ENCODE measurements at places on chromosomes 4 and X. TPM values are rescaled to one million over a fixed set of nuclear protein-coding genes. Genes with fewer than 3 reads are reported as not detected.

Gene USP17L22
- total RNA-seq: not detected

Gene CCDC110
- under 0.01 TPM for total RNA-seq

Gene OTUD6A
- total RNA-seq: not detected

Gene GNRHR
- 0.13 TPM for total RNA-seq

Gene ANXA10
- total RNA-seq: 0.79 TPM

Gene ADAMTS3
- total RNA-seq: 0.13 TPM

Gene VEGFC
- 8.7 TPM for total RNA-seq

Gene CXorf65
- total RNA-seq: not detected

Gene PHEX
- total RNA-seq: 16.6 TPM

Gene IL3RA
- not detected for total RNA-seq

Gene BBS7
- total RNA-seq: 13.4 TPM

Gene CLNK
- total RNA-seq: not detected

Gene RTL3
- total RNA-seq: not detected

GRCh38 chr4:126834854-126835253, 797.9 kb upstream of the INTU start:
- DNase-seq: no peak

DNA sequence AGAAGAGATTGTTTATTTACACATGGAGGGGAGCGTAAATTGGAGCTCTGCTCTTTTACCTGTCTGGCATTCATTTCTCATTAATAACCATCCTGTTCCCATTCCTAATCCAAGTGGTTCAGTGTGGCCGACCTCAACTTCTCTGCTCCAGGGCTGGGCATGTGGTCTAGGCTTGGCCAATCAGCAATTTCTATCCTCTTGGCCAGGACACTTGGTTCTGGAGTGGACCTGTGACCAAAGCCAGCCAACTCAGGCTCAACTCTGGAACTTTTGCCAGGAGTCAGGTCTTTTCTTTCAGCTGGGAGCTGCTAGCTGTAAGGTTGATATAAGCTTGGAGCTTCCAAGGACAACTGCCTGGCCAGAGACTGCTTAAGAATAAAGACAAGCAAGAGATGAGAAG, 15.6 kb upstream of the RASL11B start:
- no peak for DNase-seq

GRCh38 chr4:66034262-66034661, 364.0 kb upstream of the EPHA5 start:
- no peak for DNase-seq

- DNase-seq: peak; percentile 99
Observed at GRCh38 chr4:86977621-86978184, 42.9 kb downstream of the AFF1 start.

- peak; percentile 39 for DNase-seq
Observed at GRCh38 chr4:26839534-26839951, 21.1 kb upstream of the STIM2 start.

DNA sequence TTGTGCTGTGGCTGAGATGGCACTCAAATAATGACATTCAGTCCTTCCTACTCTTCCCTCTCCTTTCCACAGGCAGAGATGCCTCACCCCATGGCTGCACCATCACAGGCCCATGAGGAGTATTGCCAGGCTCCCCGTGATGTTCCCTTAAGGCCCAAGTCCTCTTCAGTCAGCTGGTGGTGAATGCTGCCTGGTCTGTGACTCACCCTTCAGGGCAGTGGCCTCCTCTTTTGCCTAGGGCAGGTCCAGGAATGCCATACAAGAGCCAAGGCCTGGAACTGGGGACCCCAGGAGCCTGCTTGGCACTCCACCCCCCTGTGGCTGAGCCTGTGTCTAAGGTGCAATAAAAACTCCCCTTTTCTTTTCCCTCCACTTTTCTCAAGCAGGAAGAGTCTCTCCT, 144.2 kb upstream of the GEMIN8 start:
- no peak for DNase-seq

DNA sequence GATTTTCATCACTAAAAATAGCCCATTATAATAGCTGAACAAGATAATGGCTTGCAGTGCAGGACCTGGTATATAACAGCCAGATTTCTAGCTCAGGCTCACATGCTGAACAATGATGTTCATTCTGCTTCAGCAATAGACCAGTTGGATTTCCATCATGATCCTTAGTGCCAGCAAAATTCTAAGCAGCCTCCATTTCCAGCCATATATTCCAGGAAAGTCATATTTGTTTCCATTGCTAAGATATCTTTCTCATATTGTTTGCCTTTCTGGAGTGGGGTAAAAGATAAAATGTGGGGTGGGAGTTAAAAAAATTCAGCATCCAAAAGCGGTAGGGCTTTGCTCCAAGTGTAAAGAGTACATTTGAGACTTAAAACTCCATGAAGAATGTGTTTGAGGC, 2344.1 kb downstream of the PCDH7 start:
- DNase-seq: no peak

GRCh38 chr4:108783665-108784463, 21.0 kb upstream of the ETNPPL start:
- DNase-seq: peak; percentile 10

DNA sequence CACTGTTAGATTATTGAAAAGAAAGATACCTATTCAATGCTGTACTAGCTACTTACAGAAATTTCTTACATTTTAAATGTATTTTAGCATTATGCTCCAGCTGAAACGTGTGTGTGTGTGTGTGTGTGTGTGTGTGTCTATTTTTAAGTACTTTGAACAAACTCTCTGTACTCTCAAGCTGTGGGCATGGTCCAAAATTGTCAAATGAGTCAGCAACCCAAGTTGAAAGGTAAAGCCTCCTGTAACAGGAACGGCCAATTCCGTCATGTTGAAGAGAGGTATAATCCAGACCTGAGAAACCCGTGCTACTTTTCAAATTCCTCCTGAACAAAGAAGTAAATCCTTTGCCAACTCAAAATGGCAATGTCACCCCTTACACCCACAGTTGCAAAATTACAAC, 20.5 kb downstream of the MAOB start:
- DNase-seq: peak; percentile 63

DNA sequence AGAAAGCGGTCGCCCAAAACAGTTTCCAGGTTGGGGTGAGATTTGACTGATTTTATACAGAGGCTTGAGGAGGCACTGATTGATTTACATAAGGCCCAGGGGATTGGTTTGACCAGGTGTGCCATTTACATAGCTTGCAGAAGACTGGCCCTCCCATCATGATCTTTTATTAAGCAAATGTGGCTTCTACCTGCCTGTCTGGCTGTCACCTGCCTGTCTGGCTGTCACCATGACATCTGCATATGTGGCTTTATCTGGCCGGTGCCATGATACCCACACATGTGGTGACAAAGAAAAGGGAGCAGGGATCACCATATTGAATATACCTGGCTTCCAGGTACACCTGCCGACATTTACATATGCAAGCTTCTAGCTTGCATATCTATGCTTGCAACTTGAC, 17.0 kb upstream of the CDS1 start:
- no peak for DNase-seq

DNA sequence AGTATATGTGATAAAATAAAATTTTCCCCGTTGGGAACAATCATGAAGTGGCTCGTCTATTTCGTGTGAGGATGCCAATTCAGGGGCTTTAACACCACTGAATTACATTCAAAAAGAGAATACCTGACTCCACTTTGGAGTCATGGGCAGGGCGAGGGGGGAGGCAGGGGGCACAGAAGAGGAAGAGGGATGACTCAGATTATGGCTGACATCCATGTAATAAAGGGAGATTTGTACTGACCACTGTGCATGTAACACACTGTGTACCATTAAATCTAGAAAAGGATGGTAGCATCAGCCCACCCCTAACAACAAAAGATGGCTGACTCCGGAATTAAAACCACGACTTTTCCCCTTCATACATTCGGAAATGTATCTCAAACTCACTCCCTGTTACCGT, 1.3 kb downstream of the SLC9A7 start:
- peak; percentile 8 for DNase-seq

- DNase-seq: no peak
Observed at GRCh38 chr4:133189147-133189517, 40.0 kb downstream of the PCDH10 start.

- DNase-seq: no peak
Observed at GRCh38 chr4:28256295-28256694, 1395.7 kb downstream of the STIM2 start.

DNA sequence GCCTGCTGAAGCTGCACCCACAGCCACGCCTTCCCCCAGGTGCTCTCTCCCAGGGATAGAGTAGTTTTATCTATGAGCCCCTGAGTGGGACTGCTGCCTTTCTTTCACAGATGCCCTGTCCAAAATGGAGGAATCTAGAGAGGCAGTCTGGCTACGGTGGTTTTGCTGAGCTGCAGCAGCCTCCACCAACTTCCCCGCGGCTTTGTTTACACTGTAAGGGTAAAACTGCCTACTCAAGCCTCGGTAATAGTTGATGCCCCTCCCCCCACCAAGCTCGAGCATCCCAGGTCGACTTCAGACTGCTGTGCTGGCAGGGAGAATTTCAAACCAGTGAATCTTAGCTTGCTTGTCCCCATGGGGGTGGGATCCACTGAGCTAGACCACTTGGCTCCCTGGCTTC, 84.5 kb downstream of the PRKG2 start:
- DNase-seq: no peak

GRCh38 chr4:129059028-129059427, 34.3 kb downstream of the SCLT1 start:
- no peak for DNase-seq

DNA sequence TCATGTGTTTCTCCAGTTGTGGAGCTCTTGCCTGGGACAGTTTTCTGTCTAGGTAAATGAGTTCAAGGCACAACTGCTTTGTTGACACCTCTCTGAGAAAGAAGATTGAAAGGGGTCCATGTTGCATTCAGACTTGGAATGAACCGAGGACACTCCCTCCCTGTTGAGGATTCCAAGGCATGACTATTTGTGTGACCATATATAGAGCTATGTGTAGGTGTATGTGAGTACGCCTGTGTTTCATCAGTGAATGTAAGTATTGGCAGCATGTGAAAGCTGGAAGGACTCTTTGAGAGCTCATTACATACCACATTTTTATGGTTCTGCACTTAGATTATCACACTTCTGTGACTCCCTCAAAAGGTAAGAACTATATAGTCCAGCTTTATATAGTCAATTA, 3.4 kb downstream of the HEPH start:
- no peak for DNase-seq

DNA sequence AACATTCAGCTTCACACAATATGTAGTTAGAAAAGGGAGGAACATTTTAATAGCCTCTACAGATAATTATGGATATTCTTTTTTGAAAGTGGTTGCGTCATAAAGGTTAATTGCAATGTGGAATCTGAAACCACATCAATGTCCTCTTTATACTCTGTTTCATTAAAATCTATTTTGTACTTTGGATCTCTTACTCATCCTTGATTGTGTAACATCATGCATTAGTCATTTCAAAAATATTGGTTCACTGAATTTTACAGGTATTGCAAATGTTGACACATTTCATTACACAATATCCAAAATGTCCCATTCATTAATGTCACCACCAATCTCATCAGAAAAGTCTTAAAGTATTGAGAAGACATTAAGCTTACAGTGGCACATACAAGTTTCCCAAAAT, 62.7 kb upstream of the USP9X start:
- peak; percentile 84 for DNase-seq

DNA sequence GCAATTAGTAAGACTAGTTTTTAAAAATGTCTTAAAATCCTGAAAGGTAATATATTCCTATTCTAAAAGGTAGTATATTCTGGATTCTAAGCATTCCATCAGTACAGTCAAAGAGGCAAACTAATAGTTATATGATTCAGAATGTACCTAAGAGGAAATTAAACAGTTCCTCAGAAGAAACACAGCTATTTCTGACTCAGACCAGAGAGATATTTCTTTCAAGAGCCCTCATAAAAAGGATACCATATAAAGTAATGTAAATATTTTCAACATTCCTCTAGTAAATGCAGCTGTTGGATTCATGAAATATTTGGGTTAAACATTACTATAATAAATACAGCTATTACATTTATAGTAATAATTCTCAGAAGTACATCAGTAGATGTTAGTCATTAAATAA, 358.3 kb downstream of the MAGEB5 start:
- DNase-seq: no peak

DNA sequence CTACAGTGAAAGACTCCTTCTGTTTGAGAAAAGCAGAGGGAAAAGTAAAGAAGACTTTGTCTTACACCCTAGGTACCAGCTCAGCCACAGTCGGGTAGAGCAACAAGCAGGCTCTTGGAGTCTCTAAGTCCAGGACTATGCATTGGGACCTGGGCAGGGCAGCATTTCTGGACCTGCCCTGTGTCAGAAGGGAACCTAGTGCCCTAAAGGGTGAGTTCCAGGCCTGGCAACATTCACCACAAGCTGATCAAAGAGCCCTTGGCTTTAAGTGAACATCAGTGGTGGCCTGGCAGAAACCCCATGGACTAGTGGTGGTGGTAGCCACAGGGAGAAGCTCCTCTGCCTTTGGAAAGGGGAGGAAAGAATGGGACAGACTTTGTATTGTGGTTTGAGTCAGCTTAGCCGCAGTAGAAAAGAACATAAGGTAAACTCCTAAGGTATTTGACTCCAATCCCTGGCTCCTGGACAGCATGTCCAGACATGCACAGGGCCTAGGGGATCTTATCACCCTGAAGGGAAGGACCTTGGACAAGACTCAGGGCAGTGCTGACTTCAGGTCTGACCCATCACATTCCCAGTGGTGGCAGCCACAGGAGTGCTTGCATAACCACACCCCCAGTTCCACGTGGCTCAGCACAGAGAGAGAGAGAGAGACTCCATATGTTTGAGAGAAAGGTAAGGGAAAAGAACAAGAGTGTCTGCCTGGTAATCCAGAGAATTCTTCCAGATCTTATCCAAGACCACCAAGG, 32.6 kb downstream of the CCDC158 start:
- DNase-seq: peak; percentile 98

GRCh38 chr4:55312489-55313101, 33.4 kb upstream of the SRD5A3 start:
- DNase-seq: peak; percentile 59

DNA sequence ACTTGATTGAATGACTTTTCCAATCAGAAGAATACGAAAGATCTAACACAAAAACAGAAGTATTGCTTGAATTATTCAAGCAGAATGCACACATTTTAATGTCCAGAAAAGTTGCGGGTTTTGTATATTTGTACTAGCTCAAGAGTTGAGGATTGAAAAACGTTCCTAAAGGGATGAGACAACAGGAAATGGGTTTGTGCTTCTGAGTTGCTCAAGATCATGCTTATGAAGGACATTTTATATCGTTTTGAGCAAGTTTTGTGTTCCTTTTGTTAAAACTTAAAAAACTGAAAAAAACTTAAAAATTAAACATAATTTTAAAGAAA, 353 bp upstream of the SMIM10 start:
- no peak for DNase-seq

DNA sequence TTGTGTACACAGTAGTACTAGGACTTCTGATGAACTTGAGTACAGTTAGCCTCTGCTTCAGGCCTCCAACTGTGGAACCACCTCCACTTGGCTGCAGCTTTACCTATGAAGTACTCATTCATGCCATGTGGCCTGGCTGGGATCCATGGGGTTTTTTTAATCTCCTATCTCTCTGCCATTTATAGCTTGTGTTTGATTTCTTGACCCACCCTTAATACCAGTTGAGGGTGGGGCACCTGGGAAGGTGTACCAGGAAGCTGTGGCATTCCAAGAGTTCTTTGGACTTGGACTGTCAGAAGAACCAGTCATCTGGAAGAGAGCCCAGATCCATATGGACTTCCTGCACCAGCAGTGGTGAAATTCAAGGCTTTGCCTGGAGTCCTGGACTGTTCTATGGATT, 230.1 kb downstream of the SHROOM3 start:
- peak; percentile 99 for DNase-seq

GRCh38 chrX:22078117-22078516, 46.0 kb downstream of the PHEX start:
- DNase-seq: no peak

All from bronchial epithelial cell (primary cell).